Muscle of leg (tissue), 16 donors: ENCODE measurements at places on chromosomes 3 and 15. TPM values are rescaled to one million over a fixed set of nuclear protein-coding genes. Genes with fewer than 3 reads are reported as not detected.
A peak's percentile ranks its signal among the peaks of the same experiment; 100 is the strongest.

Gene CCRL2
- 0.53 TPM for total RNA-seq

Gene GPR171
- 0.04 TPM for total RNA-seq

Gene XYLB
- 3.3 TPM for total RNA-seq

Gene CNTN3
- 9.8 TPM for total RNA-seq

Gene ATP13A4
- 0.62 TPM for total RNA-seq

Gene TRIM42
- not detected for total RNA-seq

Gene SMCO1
- 1.6 TPM for total RNA-seq

Gene TMEM207
- total RNA-seq = not detected

Gene NTRK3
- total RNA-seq = 3.1 TPM

DNA sequence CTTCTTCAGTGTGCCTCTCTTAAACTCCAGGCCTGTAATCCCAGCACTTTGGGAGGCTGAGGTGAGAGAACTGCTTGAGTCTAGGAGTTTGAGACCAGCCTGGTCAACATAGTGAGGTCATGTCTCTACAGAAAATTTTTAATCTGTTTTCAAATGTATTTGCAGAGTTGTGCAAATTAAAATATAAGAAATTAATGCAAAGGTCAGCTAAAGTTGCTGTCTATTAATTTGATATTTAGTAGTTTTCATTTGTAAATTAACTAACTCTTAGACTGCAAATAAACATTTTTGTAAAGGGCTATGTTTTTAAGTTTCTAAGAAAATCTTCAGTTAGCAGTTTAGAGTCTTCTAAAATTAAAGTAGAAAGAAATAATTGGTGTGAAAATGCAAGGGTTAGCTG, 99.9 kb upstream of the TJP1 start:
- DNase-seq = no peak

GRCh38 chr15:90208356-90208755, 7.2 kb downstream of the SEMA4B start:
- DNase-seq = no peak

GRCh38 chr3:14770591-14770990, 48.2 kb upstream of the FGD5 start:
- DNase-seq = no peak

DNA sequence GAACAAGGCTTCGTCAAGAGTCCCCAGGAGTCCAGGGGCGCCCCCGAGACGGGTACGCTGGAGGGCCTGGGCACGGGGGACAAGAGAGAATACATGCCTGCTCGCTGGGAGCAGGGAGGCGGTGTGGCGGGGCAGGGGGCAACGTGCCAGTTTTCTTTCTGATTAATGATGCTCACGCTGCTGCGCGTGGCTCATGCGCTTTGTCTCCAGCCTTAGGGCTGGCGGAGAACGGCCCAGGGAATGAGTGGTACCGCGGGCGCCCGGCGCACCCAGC, 408 bp upstream of the ARPP21 start:
- DNase-seq = no peak

DNA sequence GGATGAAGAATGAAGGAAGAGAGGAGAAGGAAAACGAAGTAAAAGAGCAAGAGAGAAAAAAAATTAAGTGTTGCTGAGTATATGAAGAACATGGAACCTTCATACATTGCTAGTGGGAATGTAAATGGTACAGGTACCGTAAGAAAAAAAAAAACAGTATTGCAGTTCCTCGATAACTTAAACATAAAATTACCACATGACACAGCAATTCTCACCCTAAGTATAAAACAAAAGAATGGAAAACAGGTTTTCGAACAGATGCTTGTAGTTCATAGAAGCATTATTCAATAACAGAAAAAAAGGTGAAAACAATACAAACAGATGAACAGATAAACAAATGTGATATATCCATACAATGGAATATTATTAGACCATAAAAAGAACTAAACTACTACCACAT, 51.6 kb downstream of the SENP7 start:
- DNase-seq = no peak

DNA sequence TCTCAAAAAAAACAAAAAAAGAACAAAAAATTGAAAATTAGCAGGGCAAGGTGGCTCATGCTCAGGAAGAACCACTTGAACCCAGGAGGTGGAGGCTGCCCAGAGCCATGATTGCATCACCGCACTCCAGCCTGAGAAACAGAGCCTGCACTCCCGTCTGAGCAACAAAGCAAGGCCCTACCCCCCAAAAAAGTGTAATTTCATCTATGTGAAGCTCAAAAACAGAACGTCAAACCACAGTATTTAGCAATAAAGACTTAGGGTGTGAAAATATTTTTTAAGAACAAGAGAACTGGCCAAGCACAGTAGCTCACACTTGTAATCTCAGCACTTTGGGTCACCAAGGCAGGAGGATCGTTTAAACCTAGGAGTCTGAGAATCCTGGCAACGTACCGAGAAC, 38.2 kb downstream of the STAG1 start:
- DNase-seq = no peak

DNA sequence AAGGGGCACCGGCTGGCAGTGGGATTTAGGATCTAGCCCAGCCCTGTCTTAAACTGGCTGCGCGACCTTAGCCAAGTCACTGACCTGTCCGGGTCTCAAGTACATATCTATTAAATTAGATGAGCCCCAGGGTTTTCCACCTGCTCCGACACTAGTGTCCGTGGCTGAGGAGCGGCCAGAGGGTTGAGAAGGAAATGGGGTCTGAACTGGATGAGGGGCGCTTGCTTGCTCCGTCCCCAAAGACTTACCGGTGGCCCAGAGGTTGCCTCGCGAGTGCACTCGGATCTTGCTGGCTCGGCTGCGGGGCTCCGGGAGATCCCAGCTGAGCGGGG, 285 bp downstream of the NMB start:
- DNase-seq = no peak

- DNase-seq = peak; percentile 82
These were observed 6.0 kb downstream of the FAM43A start for GRCh38 chr3:194691481-194692283.

DNA sequence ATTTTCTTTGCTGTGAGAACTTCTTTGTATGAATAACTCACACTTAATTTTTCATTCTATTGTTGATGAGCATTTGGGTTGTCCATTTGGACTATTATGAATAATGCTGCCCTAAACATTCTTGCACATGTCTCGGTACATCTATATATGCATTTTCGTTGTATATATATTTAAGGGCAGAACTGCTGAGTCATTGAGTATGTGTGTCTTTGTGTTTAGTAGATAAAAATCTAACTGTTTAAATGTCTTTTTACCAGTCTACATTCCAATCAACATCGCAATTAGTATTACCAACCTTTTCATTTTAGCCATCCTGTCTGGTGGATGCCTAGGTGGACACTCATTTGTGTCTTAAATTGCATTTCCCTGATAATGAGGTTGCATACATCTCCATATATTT, 144.4 kb downstream of the UACA start:
- no peak for DNase-seq

- DNase-seq = no peak
These were observed 4.4 kb upstream of the HHATL start for GRCh38 chr3:42706721-42707619.

DNA sequence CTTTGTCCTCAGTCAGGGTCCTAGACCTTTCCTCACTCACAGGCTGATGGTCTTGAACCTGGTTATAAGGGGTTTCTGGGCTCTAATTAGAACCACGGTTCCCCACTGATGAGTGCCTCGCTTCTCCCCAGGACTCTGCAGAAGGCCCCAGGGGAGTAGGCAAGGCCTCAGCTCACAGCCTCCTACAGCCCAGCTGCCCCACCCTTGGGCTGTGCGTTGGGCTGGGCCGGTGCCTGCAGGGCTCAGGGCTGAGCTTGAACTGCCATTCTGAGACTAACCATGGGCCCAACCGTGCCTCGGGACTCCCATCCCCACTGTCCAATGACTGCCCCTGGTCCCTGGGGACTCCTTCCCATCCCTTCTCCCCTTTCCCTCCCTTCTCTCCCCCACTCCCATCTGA, 25.6 kb downstream of the CLEC3B start:
- no peak for DNase-seq

GRCh38 chr15:89379251-89379695, 44.6 kb upstream of the POLG start:
- no peak for DNase-seq

DNA sequence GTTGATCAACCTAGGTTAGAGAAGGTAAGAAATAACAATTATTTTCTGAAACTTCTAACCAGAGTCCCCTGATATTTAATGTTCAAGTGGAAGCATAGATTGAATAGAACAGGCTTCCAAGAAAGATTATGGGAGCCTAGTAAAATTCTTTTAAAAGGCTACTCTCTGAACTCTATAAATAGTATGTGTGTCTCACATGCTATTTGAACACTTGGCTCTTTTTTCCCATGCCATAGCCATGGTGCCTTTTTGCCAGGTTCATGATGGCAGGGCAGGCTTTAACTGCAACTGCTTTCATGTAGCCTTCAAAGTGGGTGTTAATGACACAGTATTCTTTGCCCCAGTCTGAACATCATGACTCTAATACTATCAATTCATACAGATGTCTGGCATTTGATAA, 22.9 kb upstream of the STRIT1 start:
- DNase-seq = no peak

DNA sequence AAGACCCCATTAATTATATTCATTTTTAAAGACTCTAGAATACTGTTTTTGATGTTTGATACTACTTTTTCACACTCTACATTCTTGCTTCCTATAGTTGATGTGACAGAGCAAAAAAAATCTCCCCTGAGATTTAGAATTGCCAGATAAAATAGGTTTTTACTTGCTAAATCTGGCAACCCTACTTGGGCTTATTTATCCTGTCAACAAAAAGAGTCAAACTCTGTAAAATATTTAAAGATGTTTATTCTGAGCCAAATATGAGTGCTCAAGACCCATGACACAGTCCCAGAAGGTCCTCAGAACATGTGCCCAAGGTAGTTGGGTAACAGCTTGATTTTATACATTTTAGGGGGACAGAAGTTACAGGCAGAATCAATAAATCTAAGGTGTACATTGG, 72.3 kb downstream of the DAPK2 start:
- DNase-seq = no peak

- DNase-seq = peak; percentile 86
These were observed 21.5 kb downstream of the PLD1 start for GRCh38 chr3:171788546-171789351.
